ENCODE measurements at places on chromosomes 2 and 18.

DNA sequence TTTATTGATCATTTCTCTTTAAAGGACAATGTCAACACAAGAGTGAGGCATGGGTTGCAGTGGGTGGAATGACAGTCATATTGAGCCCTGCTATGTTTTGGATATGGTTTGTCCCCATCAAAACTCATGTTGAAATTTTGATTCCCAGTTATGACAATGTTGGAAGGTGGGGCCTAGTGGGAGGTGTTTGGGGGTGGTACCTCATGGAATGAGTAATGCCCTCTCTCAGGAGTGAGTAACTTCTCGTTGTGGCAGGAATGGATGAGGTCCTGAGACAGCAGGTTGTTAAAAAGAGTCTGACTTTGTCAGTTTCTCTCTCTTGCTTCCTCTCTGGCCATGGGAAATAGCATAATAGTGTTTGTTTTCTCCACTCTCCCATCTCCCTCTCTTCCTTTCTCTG is 345.3 kb downstream of the DCC start:
- DNase-seq = no peak

DNA sequence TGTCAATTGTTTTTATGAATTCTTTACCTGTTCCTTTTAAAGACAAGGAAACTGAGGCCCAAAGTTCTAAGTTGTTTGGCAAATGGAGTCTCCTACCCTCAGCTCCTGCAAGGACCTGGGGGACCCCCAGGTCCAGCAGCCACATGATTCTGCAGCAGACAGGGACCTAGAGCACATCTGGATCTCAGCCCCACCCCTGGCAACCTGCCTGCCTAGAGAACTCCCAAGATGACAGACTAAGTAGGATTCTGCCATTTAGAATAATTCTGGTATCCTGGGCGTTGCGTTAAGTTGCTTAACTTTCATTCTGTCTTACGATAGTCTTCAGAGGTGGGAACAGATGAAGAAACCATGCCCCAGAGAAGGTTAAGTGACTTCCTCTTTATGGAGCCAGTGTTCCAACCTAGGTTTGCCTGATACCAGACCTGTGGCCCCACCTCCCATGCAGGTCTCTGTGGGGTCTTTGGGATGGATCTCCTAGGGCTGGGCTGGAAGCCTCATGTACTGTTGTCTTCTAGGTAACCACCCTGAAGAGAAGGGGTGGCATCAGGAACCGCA is 5.6 kb upstream of the CENPA start:
- no peak for DNase-seq

- no peak for DNase-seq
These were observed 68.3 kb downstream of the SPTBN1 start for GRCh38 chr2:54524226-54524991.

DNA sequence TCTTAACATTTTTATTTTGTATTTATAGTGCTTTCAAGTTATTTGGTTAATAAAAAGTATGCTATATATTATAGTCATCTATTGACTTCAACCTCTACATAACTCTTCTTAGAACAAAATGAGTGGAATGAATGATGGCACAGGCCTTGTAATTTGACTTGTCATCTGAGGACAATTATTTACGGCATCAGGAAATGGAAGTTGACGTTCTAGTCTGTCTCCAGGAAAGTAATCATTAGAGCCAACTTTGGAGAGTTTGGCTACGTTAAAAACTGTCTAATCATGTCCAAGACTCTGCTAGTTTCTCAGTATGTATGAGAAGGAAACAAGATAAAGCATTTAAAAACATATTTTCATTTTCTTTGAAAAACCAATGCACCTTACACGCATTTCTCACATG is 353.6 kb downstream of the ARHGAP15 start:
- DNase-seq = no peak

DNA sequence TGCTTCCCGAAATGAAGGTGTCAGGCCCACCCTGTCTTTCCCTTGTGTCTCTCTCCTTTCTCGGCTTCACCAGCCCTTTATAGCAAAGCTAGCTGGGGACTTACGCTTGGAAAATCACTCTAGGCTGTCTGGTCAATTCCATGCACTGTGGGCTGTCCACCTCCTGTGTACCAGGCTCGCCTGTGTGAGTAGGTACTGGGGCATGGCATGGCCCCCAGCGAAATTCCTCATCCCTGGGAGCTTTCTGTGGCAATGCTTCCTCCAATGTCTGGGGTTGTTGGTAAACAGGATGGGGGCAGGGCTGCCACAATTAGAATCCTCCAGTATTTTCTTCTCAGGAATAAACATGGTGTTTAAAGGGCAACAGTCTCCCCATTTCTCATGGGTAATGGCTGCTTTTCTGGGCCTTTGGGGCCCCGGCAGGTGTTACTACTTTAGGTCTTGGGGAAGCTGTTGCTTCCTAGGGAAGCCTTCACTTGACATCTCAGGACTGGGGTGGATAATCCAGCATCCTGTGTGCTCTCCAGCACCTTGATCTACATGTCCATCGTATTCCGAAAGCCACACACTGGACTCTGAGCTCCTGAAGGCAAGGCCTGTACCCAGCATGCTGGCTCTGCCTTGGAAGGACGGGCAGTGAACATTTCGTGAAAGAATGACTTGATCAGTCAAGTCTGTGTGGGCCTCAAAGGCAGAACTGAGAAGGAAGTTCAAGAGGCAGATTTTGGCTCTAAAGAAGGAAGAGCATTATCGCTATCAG is 21.1 kb downstream of the RHOB start:
- DNase-seq = no peak
